NK-92 treated with Interleukin-12 subunit alpha and Interleukin-12 subunit beta, amount 100 ng/mL, for 24 hours (cell line): ENCODE measurements at places on chromosomes 3 and 15.

DNA sequence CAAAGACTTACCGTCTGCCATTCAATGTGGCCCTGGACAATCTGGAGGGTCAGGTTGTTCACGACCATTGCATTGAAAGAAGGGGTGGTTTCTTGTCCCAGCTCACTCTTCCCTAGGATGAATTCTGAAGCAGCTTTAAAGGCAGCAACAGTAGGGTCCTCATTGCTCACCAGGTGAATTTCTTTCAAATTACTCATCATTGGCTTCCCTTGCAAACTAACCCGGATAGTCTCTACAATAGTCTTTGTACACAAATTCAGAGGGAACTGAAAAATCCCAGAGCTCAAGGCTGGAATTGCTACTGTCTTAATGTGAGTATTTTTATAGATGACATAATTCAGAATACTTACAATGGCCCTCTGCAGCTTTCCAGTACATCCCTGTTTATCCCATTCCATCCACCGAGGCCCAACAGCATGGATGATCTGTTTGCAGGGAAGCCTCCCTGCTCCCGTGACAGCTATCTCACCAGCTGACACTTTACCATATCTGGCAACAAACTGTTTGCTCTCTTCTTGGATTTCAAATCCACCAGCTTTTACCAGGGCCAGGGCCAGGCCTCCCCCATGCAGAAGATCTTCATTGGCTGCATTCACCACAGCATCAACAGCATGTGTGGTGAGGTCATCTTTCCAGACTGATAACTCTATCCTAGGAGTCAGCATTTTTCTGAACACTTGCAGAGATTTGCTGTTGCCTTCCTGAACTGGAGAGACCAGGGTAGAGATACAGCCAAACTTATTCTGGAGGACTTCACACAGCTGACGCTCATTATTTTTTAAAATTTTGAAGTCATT is 8.6 kb downstream of the PARP9 start:
- no peak for DNase-seq

- DNase-seq = no peak
Observed at GRCh38 chr3:8441969-8442559, 59.6 kb upstream of the LMCD1 start.

DNA sequence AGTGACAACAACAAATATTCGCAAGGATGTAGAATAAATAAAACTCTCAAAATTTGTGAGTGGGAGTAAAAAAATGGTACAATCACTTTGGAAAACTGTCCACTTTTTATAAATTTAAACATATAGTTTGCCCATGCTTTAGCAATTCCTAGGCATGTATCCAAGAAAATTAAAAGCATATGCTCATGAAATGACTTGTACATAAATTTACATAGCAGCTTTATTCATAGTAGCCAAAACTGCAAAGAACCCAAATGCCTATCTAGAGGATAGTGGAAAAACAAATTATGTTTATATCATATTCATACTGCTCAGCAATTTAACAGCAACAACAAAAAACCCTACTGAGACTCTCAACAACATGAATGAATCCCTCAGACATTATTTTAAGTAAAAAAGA is 363.6 kb upstream of the CCDC54 start:
- DNase-seq = no peak

DNA sequence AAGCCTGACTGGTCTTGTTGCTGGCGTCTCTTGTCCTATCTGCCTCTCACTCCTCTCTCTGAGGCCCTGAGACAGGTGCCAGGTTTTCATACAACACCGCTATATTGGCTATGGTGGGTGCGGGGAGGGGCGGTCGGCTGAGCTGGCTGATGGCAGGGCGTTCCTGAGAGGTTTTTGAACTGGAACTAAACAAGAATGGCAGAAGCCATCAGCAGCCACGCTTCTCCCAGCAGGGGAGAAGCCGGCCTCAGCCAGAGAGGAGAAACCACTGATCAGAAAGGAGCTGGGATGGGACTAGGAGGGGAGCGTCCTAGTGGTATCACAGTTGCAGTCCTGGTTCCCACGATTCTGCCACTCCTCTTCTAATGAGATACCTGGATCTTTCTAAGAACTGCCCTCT is 89.9 kb upstream of the PRR23E start:
- no peak for DNase-seq

GRCh38 chr15:59522988-59523461 is 85.0 kb downstream of the FAM81A start:
- no peak for DNase-seq

DNA sequence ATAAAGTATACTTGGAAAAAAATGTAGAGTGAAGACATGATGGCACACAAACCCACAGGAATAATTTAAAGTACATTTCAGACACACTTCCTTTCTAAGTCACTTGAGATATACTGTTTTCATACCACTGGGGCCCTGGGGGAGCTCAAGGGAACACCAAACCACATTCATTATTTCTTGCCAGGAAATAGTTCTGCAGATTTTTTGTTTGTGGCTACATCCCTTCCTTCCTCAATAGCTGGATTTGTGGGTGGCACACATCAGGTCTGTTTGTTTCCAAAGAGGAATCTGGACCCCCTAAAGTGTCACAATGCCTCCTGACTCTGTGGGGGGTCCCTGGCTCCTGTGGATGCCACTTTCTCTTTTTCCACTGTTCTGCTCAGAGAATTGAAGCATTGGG is 153.5 kb upstream of the COL8A1 start:
- no peak for DNase-seq

- no peak for DNase-seq
Observed at GRCh38 chr3:133455281-133455680, 55.4 kb downstream of the BFSP2 start.

DNA sequence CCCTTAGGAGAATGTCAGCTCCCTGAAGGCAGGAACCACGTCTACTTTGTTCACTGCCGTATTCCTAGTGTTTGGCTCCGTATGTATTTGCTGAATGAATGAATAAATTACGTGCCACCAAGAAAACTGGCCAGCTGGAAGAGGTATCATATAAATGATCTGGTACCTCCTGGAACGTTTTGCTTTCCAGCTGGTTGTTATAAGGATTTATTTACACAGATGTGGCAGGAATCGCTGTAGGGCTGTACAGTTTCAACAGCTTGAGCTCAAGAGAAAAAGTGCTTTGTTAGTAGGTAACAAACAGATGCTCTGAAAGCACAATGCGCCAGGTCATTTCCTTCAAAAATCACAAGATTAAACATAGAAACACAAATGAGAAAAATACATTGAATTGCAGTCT is 108.8 kb upstream of the ATP2B2 start:
- DNase-seq = no peak

DNA sequence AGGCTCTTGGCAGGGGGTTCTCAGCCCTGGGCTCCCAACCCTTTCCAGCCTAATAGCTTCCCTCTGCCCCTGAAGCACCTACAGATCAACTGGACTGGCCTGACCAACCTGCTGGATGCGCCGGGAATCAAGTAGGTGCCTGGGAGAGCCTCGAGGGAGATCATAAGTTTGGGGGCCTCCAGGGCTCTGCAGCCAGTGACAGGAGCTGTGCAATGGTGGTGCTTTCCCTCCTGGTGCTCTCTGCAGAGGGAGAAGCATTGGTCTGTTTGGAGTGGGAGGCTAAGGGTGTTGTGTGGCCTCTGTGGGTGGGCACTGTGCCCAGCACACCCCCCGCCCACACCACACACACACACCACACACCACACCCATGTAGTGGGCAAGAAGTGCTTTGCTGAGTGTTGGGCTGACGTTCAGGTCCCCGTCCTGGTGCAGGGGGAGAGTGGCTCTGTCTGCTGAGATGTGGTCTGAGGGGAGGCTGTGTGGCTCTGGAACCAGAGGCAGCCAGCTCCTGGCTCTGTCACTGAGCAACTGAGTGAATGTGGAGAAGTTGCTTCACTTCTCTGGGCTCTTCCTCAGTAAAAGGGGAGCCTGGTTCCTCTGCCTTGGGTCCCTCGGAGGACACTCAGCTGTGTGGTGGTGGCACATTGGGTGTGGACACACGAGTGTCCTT is 26.3 kb downstream of the ESYT3 start:
- DNase-seq = no peak

- no peak for DNase-seq
Observed at GRCh38 chr3:102163818-102164154, 271.0 kb upstream of the ZPLD1 start.

DNA sequence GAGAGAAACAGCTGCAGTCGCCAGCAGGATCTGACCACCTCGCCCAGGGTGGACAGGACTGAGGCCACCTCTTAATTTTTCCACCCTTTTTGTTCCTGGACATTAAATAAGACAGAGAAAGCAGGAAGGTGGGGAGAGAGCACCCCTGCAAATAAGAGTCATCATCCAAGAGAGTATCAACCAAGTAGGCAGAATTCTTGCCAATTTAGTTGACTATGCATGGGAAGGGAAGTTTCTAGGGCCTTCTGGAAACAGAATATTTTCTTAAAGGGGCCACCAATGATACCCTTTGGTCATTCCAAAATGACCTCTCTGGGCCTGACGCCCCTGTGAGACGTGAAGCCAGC is 136.2 kb downstream of the TJP1 start:
- no peak for DNase-seq

DNA sequence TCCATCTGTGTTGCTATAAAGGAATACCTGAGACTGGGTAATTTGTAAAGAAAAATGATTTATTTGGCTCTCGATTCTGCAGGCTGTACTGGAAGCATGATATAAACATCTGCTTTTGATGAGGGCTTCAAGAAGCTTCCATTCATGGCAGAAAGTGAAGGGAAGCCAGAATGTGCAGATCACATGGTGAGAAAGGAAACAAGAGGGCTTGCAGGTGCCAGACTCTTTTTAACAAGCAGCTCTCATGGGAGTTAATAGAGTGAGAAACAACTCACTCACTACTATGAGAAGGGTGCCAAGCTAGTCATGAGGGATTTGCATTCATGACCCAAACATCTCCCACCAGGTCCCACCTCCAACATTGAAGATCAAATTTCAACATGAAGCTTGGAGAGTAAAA is 247.2 kb downstream of the ZIC4 start:
- no peak for DNase-seq

DNA sequence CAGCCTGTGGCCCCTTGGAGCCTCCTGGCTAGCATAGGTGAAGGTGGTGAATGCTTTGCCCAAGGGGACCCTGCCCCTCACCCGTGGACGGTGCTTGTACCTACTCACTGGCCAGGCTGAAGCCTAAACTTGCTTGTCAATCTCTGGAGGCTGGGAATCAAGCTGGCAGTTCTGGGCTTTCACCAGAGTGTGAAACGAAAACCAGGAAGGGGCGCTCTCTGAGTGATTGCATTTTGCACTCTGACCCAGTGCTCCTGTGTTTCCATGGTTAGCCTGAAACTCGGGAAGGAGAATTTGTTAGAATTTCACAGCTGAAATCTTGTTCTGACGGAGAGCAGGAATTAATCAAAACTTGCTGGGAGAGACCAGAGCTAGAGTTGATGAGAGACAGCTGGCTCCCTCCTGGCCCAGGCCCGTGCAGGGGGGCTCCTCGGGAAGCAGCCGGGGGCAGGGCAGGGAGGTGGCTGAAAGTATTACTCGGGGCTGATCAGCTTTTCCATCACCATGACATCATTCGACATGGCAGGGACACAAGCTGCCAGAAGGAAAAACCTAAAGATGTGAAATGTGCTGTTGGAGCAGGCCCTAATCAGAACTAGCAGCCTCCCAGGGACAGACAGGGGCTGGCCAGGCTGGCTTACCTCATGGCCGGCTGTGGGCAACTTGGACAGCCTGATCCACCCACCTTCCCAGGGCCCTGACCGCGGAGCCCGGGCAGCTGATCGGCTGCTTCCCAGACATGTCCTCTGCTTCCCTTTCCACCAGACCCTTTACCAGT is 323.6 kb upstream of the CTDSPL start:
- DNase-seq = no peak

DNA sequence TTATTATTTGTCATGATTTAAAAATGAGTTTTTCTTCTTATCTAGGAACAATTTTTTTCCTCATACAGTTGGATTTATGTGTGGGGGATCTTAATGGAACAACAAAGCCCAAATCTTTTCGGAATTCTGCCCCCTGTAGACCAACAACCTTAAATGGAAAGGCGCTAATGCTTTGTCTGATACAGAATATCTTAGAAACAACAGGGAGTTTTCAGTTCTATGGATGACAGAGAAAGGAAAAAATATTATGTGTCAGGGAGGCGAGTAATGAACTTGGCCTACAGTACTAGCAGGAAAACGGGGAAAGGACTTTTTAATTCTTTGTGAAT is 592 bp downstream of the MOBP start:
- no peak for DNase-seq

- no peak for DNase-seq
Observed at GRCh38 chr15:94671858-94672532, 440.6 kb downstream of the MCTP2 start.

DNA sequence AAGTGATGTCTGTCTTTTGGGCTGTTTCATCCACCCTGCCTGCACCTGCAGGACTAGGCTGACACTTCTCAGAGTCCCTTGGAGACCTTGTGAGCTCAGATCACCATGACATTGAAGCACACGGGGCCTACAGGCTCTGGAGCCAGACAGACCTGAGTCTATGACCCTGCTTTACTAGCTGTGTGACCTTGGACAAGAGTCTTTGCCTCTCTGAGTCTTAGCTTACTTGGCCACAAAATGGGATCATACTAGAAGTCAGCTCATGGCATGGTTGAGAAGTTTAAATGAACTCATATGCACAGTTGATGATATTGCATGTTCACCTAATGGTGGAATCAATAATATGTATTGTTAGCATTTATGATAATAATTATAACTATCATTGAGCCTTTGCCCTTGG is 102.9 kb upstream of the SMAD3 start:
- no peak for DNase-seq

GRCh38 chr15:63225381-63225780 is 36.0 kb downstream of the RAB8B start:
- no peak for DNase-seq

DNA sequence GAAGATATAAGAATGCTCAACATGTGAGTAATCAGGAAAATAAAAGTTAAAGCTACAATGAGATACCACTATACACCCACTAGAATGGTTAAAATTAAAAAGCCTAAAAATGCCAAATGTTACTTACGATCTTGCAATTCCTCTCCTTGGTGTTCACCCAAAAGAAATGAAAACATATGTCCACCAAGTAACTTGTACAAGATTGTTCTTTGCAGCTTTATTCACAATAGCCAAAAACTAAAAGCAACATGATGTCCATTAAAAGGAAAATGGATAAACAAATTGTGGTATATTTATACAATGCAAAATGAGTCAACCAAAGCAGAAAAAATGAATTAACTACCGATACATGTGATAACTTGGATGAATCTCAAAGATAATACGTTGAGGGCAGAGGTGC is 301.6 kb upstream of the THBS1 start:
- DNase-seq = no peak

GRCh38 chr3:18888819-18889218 is 259.5 kb upstream of the KCNH8 start:
- DNase-seq = no peak

- DNase-seq = no peak
Observed at GRCh38 chr3:104396974-104397669, 969.6 kb upstream of the ALCAM start.

- DNase-seq = no peak
Observed at GRCh38 chr3:136626493-136626892, 125.7 kb downstream of the STAG1 start.

DNA sequence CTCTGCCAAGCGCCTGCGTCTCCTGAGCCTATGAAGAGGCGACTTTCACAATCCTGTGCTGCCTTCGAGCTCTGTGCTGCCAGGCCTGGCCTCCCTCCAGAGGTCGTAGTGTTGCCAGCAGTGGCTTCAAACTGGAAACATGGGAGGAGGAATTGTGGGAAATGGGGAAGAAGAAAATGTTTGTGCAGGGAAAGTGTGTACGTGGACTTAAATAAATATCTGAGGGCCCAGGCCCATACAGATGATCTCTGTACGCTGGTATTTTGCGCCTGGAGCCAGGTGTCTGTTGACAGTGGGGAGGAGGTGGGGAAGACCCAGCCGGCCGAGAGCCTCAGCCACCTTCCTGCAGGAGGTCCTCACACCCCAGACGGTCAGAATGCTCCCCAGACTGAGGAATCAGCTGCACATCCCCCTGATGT is 44.6 kb downstream of the ZBTB38 start:
- no peak for DNase-seq

GRCh38 chr3:16848007-16848406 is 36.7 kb upstream of the PLCL2 start:
- no peak for DNase-seq
